ENCODE measurements at places on chromosomes 11 and 22.

- DNase-seq = no peak
Measured at GRCh38 chr22:22079404-22080148, 97.0 kb upstream of the TOP3B start.

DNA sequence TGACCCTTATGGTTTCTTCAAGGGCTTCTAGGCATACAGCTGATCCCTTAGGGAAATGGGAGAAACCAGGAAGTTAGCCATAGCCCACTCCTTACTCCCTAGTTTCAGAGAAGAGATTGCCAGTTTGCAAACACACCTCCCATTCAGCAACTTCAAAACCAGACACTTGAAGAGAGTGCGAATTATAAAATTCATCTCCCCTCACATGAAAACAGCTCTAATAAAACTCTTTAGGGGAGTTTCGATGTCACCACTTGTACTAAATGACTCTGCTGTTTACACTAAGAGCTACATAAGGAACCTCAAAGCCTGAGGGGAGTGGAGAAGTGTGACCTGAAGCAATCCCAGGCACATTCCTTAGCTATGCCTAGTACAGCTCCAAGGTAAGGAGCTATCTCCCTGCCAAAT lies 8.3 kb downstream of the LGR4 start:
- no peak for DNase-seq

- DNase-seq = peak; percentile 88
Measured at GRCh38 chr11:62542750-62543567, 3.6 kb downstream of the AHNAK start.

GRCh38 chr22:25051983-25052710 lies 99.6 kb downstream of the KIAA1671 start:
- no peak for DNase-seq

- DNase-seq = peak; percentile 3
Measured at GRCh38 chr22:31676700-31677099, 14.7 kb upstream of the PISD start.

GRCh38 chr11:3207526-3208189 lies 11.0 kb downstream of the MRGPRG start:
- DNase-seq = no peak

GRCh38 chr11:75492181-75492820 lies 33.4 kb downstream of the GDPD5 start:
- no peak for DNase-seq

- DNase-seq = no peak
Measured at GRCh38 chr11:60594998-60595642, 79.9 kb downstream of the MS4A13 start.

DNA sequence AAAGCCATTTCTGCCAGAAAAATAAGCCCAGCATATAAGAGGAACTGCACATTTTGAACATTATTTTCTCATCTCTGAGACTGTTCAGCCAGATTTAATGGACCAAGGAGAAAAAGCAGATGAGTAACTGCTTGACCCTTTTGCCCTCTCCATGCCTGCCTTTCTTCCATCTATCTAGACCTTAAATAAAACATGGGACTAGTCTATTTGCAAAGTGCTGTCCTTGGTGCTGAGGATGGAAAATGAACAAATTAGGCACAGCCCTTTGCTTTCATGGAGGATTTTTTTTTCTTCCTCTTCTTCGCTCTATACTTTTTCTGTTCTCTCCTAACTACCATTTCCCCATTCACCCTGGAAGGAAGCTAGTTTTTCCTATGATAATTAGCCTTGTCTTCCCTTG lies 361.3 kb downstream of the GRM5 start:
- DNase-seq = no peak

GRCh38 chr11:6674862-6675261 lies 8.3 kb downstream of the MRPL17 start:
- DNase-seq = no peak

- DNase-seq = no peak
Measured at GRCh38 chr11:76073724-76074123, 132.6 kb downstream of the WNT11 start.

GRCh38 chr22:47092896-47093311 lies 330.5 kb downstream of the TBC1D22A start:
- DNase-seq = no peak

DNA sequence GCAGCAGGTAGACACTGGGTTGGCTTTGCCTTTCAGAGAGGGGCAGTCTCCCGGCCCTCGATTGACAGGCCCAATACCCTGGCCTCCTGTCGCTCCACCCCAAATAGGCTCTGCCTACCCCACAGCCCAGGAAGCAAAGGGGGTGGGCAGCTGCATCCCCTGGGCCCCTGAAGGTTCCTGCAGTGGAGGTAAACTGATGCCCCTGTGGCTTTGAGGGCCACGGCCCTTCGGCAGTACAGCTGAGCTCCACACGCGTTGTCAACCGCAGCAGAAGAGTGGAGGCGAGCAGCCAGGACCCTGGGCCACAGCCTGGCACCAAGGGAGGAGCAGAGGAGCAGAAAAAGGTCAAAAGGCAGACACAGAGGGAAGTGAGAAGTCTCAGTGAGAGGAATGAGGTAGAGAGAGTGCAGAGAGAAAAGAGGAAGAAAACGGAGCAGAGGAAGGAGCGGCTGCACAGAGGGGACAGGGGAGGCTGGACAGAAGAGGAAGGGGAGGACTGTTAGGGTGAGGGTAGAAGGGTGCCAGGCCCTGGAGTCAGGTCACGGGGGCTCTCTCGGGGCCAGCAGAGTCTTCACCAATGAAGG lies 64.0 kb downstream of the SLC22A12 start:
- no peak for DNase-seq

GRCh38 chr22:37746366-37747079 lies 49.7 kb downstream of the TRIOBP start:
- DNase-seq = no peak

DNA sequence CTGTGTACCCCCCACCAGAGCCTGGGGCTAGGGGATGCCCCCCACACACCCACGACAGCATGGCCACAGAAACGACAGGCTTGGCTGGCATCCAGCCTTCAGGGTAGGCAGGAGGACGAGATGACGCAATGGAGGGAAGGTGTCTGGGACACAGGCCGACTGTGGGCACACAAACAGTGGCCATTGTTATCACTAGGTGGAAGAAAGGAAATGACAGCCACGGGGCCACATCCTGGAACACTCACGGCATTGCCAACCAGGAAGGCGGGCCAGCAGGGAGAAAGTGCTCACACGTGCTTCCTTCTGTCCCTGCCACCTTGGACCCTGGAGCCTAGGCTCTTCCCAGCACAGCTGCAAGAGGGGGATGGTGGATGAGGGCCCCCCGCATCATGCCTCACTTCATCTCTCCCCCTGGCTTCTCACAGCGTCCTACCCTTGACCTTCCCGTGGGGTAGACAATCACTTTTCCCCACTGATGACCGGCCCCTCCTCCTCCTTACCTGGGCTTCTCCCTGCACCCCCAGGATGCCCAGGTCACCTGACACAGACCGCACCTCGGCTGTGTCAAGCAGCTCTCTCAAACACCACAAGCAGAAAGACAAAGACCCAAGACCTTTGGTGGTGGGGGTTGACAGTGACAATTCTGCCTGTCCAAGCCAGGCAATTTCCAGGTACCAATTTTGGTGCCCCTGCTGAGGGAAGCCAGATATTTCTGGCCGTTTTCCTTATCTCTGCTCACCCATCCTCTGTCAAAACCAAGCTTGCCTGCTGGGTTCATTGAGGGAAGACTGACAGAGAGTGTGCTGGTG lies 8.6 kb downstream of the PLA2G6 start:
- DNase-seq = no peak

- no peak for DNase-seq
Measured at GRCh38 chr11:20156280-20156875, 3.9 kb downstream of the DBX1 start.

All from NCI-H526 treated with DMSO at 0.1 percent for 48 hours (cell line).